Naive B cell (primary cell): ENCODE measurements at places on chromosomes 5 and 9. TPM values are rescaled to one million over a fixed set of nuclear protein-coding genes. Genes with fewer than 3 reads are reported as not detected.

Gene GABRP
- not detected for polyA plus RNA-seq

Gene NR4A3
- 5.2 TPM for polyA plus RNA-seq

Gene OR1Q1
- not detected for polyA plus RNA-seq

Gene SOX30
- 1.0 TPM for polyA plus RNA-seq
